ENCODE measurements at places on chromosomes 12 and 14.

DNA sequence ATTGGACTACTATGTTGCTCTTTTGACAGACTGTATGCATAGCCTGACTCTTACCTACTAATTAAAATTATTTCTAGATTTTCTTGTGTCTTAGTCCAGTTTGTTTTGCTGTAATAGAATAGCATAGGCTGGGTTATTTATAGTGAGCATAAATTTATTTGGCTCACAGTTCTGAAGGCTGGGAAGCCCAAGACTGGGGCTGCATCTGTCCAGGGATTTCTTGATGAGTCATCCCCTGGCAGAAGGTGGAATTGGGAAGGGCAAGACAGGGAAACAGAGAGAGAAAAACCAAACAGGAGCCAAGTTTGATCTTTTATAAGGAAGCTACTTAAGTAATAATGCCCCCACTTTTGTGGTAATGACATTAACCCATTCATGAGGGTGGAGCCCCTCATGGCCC lies 759.2 kb upstream of the LRFN5 start:
- DNase-seq, result no peak

GRCh38 chr14:102831163-102831804 lies 54.0 kb downstream of the TRAF3 start:
- DNase-seq, result no peak

DNA sequence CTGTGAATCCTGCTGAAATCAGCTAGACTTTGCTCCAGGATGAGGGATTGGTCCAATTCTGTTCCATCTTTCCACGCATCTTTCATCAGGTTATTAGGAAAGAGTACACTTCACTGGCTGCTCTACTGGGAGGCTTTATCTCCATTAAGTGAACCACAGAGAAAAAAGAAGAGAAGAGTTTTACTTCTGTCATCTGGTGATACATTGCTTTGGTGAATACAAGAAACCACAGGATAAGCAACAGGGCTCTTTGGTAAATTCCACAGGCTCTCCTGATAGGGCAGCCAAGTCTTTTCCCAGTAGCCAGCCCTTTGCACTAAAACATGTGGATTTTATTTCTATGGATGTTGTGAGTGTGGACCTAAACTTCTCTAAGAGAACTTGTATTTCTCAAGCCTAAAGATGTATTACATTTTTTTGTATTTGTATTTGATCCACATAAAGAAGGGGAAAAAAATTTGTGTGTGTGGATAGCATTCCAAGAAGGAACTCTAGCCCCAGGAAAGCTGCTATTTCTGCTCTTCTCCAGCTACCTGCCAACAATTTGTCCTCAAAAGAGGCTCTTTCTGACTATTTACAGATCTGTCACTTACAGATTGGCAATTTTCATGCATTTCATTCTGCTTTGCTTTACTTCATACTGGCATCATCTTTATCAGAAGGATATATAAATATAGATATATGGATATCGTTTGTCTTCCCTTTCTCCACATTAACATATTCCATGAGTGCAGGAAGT lies 1117.6 kb upstream of the TMEM132C start:
- no peak for DNase-seq

DNA sequence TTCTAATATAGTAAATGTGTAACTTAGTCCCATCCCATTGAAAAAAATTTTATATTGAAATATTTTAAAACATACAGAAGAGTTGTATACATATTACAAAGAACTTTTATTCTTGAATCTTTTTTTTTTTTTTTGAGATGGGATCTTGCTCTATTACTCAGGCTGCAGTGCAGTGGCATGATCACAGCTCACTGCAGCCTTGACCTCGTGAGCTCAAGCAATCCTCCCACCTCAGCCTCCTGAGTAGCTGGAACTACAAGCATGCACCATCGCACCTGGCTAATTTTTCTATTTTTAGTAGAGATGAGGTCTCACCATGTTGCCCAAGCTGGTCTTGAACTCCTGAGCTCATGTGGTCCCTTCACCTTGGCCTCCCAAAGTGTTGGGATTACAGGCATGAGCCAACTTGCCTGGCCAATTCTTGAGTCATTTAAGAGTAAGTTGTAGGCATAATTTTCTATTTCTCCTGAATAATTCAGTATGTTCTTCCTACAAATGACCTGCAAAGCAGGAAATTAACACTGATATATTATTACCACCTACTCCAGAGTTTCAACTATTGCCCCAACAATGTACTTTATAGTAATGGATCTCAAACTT lies 153.0 kb upstream of the BMP4 start:
- DNase-seq, result no peak

- DNase-seq, result no peak
These were observed at the start of gene AMHR2 for GRCh38 chr12:53423597-53423996. AMHR2 (plus strand) TSS chr12:53423855; CDS start chr12:53423935, 80 bp downstream.

DNA sequence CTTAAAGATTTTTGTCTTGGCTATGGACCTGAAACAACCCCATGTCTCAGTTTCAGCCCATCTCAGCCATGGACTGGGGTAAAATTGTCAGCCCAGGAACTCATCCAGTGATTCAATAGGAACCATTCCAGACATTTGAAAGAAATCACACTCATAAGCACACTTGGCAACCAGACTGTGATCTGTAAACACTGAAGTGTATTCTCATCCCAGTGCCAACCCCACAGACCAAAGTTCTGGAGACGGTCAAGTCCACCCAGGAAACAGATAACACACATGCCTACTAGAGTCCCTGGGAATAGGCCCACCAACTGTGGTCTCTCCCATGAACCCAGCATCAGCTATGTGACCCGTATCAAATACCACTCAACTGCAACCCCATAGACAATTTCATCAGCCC lies 804.6 kb downstream of the TRHDE start:
- no peak for DNase-seq

DNA sequence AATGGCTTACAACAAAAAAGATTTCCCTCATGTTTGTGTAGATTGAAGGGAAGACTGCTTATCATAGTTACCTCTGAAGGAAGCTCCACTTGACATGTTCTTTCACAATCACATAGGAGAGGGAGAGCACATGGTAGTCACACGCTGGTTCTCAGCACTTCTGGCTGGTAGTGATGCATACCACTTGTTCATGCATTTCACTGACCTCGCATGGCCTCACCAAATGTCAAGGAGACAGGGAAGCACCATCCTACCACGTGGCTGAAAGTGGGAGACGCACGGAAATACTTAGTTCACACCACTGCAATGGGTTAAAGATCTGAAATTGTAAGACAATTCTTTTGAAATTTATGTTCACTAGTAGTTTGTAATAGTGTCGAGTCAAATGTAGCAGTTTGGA lies 74.0 kb downstream of the PDE3A start:
- no peak for DNase-seq

DNA sequence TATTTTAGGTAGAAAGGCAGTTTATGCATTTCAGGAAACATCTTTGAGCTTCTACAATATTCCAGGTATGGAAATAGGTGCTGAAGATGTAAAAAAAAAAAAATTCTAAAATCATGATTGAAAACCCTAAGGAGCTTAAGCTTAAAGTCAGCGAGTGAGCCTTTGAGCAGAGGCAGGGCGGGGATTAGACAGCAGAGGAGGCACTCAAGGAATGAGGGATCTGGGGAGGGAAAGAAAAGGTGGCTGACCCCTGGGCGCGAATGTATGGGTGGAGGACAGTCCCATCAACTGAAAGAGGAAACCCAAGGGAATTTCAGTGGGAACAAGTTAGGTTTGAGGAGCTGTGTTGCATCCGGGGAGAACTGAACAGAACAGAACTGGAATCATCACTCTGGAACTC lies 6.4 kb upstream of the PTMS start:
- DNase-seq, result no peak

DNA sequence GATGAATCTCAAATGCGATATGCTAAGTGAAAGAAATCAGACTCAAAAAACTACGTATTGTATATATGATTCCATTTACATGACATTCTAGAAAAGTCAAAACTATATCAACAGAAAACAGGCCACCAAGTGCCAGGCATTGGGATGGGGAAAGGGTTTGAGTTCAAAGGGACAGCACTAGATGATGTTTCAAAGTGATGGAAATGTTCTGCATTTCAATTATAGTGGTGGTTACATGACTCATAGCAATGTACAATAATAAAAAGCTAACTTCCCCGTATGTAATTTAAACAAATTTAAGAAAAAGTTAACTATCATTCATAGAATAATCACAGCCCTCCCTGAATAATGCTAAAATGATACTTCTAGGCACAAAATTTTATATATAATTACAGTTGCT lies 13.5 kb downstream of the HECTD1 start:
- no peak for DNase-seq

GRCh38 chr12:131164096-131164872 lies 210.6 kb downstream of the ADGRD1 start:
- DNase-seq, result no peak

GRCh38 chr12:64065881-64066451 lies 156.1 kb downstream of the KICS2 start:
- DNase-seq, result no peak

DNA sequence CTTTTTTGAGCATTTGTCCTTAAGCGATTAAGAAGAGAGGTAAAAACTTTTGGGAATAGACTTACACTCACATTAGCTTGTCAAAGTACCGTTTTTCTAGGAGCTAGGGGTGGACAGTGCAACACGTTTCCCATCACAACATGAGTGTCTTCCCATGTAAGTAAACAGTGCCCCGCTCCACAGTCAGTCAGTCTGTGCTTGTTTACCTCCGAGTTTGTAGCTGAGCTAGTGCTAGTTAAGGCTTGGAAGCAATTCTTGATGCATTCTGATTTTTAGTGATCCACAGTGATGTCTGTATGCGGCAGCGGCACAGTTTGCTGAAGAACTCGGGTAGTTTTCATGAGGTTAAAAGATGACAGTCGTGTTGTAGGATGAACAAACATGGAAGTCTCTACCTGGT lies 941 bp downstream of the ZDHHC17 start:
- DNase-seq, result no peak

DNA sequence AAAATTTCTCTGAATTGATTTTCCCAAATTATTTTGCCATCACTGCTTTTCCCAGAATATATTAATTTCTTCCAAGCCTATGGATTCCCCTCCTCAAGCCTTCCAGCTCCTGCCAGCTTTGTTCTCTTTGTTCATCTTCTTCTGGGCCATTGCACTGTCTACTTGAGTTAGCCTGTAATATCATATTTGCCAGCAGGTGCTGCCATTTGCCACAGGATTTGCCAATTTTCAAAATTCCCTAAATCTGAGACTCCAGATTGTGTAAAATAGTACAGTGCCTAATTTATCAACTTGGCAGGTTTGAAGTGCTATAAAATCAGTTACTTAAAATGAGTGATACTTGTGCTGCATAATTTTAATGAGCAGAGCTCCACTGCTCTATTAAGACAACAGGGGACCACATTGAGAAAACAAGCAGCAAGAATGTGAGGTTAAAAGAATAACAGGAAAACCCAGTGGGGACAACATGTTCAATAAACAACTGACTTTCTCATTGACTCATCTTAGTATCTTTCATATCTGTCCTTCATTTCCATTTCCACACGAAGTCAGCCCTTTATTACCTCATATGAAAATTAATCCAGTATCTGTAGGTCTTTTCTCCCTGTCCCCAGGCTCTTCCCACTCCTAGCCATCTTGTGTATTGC lies 84.6 kb upstream of the CCDC196 start:
- DNase-seq, result no peak

GRCh38 chr12:34604227-34604626 lies 581.9 kb downstream of the ALG10 start:
- no peak for DNase-seq

- no peak for DNase-seq
These were observed 255.6 kb downstream of the NRXN3 start for GRCh38 chr14:78425782-78426181.

DNA sequence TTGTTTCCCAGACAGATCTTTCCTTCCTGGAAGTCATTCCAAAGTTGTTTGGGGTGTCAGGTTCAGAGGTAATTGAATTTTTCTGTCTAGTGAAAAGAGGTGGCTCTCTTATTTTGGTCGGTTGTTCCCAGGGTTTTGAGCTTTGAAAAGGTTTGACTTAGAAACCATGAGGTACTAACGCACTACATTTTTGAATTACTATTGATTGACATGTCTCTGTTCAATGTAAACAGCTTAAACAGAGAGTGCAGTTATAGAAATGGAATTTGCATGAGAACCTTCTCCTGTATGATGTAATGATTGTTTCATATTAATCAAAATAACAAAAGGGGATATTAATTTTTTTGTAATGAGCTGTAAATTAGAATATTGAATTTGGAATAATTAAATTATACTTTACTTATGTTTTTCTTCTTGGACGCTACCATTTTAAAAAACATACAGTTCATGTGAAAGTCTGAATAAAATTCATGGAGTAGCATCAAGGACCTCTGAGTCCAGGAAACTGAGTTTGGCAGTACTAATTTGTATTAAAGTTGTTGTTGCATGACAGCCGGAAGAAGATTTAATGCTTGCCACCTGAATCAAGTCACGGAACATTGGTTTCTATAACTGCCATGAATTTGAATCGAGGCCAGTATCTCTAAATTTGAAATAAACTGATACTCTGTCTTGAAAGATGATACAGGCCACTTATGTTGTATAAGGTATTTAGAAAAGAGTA lies 41.7 kb downstream of the NPAS3 start:
- no peak for DNase-seq

- DNase-seq, result no peak
These were observed 172.1 kb downstream of the MSRB3 start for GRCh38 chr12:65450625-65451024.

- no peak for DNase-seq
These were observed 53.2 kb downstream of the SMOC1 start for GRCh38 chr14:69932391-69932790.

DNA sequence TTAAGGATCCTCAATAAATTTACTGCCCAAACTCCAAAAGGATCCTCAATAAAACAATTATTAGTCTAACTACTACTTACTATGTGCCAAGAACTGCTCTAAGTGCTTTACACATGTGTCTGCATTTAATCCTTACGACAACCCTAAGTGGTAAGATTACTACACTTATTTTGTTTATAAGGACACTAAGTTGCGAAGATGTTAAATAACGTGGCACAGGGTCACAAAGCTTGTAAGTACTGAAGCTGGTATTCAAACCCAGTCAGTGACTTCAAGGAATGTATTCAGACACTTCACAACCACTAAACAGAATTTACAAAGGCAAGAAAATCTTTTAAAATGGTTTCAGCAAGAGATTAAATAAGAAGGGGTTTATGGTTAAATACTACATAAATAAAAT lies 13.0 kb downstream of the FERMT2 start:
- no peak for DNase-seq

DNA sequence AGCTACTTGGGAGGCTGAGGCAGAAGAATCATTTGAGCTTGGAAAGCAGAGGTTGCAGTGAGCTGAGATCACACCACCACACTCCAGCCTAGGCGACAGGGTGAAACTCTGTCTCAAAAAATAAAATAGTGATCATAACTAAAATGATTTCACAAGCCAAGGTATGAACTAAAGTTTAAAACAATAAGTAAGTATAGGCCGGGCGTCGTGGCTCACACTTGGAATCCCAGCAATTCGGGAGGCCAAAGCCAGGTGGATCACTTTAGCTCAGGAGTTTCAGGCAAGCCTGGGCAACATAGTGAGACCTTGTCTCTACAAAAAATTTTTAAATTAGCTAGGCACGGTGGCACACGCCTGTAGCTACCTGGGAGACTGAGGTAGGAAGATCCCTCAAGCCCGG lies 27.4 kb downstream of the BLTP3B start:
- DNase-seq, result no peak

DNA sequence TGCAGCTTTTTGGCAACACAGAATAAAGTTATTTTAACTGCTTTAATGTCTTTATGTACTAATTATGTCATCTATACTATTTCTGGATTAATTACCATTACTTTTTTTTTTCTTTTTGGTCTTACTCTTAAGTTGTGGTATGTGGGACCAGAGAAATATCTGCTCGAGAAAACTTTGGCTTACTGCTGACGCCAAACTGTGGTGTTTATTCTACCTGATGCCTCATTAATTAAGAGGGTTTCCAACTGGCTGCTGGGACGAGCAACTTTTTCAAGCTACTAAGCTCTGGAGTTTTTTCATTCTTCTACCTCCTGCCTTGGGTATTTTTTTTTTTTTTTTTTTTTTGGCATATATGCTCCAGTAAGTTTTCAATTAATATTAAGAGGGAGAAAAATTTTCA lies 1257.5 kb downstream of the FSCB start:
- no peak for DNase-seq
